ENCODE measurements at places on chromosomes 13 and 19.

DNA sequence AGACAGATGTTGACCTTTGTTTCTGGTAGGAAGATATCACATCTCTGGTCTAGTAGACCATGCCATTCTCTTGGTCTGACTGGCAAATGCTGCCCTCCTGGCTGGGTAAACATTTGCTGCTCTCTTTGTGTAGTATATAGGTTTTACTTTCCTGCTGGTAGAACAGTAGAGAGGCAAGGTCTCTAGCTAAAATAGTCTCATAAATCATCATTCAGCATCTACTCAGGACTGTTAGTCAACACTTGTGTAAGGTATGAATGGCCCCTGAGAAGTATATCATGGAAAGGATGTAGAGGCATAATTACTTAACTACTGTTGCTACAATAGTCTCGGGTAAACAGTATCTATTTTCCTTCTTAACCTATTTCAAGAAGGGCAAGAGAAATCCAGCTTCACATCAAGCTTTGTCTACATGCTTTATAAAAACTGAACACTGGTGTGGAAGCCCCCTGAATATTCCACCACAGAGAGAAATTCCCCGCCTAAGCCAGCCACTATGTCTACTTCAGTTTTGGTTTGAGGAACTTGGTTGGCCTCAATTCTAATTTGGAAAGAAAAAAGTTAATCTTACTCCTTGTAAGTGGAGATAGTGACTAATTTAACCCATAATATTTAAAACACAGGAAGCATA is 18.4 kb upstream of the MYCBP2 start:
- peak; percentile 56 for DNase-seq

- peak; percentile 78 for DNase-seq
Observed at GRCh38 chr19:10419200-10419645, 1.1 kb upstream of the PDE4A start.

- DNase-seq: no peak
Observed at GRCh38 chr13:82501834-82502233, 1380.4 kb downstream of the SLITRK1 start.

DNA sequence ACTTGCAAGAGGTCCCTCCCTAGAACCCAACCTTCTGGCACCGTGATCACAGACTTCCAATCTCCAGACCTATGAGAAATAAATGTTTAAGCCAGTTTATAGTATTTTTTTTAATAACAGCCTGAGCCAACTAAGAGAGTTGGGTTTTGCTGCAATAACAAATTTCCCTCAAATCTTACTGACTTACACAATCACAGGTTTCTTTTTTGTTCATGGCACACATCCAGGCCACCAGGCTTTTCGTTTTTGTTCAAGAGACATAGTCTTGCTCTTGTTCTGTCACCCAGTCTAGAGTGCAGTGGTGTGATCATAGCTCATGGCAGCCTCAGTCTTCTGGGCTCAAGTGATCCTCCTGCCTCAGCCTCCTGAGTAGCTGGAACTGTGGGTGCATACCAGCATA is 2.0 kb upstream of the SELENOV start:
- no peak for DNase-seq

GRCh38 chr19:2475018-2475701 is 767 bp upstream of the GADD45B start:
- DNase-seq: peak; percentile 45

GRCh38 chr13:43242040-43242439 is 218.7 kb downstream of the DNAJC15 start:
- peak; percentile 77 for DNase-seq

GRCh38 chr19:15197942-15198341 is 2.9 kb downstream of the NOTCH3 start:
- no peak for DNase-seq

GRCh38 chr19:12580180-12580694 is 29.0 kb upstream of the ZNF564 start:
- DNase-seq: no peak

GRCh38 chr19:27974082-27974513 is 1238.9 kb downstream of the UQCRFS1 start:
- no peak for DNase-seq

DNA sequence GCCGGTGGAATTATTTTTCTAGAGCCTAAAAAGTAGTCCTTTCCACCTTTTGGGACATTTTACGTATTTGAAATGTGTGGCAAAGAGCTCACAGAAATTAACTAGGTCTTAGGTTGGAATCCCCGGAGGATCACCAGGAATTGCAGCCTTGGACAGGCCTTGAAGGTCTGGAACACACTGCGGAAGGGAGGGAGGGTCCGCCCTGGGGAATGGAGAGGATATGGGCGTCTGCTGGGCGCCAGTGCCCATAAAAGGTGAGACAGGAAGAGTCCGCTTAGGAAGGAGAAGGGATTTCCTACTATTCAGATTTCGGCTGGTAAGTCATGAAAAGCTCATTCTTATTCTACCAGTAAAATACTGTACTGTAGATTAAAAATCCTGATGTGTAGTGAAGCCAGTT is 111.9 kb downstream of the COL4A2 start:
- no peak for DNase-seq

- DNase-seq: no peak
Observed at GRCh38 chr19:14414926-14415690, 4.0 kb downstream of the DDX39A start.

- no peak for DNase-seq
Observed at GRCh38 chr13:33471204-33471603, 185.6 kb upstream of the STARD13 start.

Measured in NCI-H69 (cell line).